Activated CD4-positive, alpha-beta T cell treated with anti-CD3 and anti-CD28 coated beads, Interleukin-2, amount 10 ng/mL, durations not matched to agents 7 days and 5 days (primary cell): ENCODE measurements at places on chromosomes 3 and 15. TPM values are rescaled to one million over a fixed set of nuclear protein-coding genes. Genes with fewer than 3 reads are reported as not detected.

DNA sequence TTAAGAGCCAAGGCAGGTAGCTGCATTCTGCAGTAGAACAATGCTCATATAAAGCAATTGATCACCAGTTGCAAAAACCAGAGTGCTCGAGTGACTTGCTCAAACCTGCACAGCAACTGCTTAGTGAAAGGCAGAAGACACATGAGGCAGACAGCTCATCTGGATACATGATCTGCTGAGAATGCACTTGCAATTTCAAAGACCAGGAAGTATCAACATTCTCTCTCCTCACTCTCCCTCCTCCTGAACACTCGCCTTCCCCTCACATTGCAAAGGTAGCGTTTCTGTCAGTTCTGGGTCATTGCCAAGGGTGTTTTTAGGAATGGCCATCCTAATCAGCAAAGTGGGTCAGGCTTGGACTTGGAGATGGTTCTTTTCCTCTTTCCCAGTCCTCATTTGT is 61.0 kb downstream of the BFSP2 start:
- H3K4me1 ChIP-seq: peaks cover 34% of the 10 kb centered on the region
- peak overlapping the region; percentile 77 for H3K27ac ChIP-seq
- H3K27me3 ChIP-seq: no peaks in the 10 kb centered on the region
- H3K36me3 ChIP-seq: no peaks in the 10 kb centered on the region
- DNase-seq: no peak

- no peak overlapping the region for H3K27ac ChIP-seq
- H3K27me3 ChIP-seq: no peaks in the 10 kb centered on the region
- no peak overlapping the region for H3K4me3 ChIP-seq
- no peaks in the 10 kb centered on the region for H3K4me1 ChIP-seq
- no peak for DNase-seq
- H3K36me3 ChIP-seq: no peaks in the 10 kb centered on the region
Measured at GRCh38 chr3:6516143-6516542, 344.8 kb upstream of the GRM7 start.

- no peak overlapping the region for H3K27ac ChIP-seq
- no peaks in the 10 kb centered on the region for H3K36me3 ChIP-seq
- DNase-seq: no peak
- H3K4me3 ChIP-seq: no peak overlapping the region
- H3K27me3 ChIP-seq: peaks cover 19% of the 10 kb centered on the region
Measured at GRCh38 chr15:79640206-79640605, 208.1 kb downstream of the MINAR1 start.

The ACTC1 gene
- not detected for total RNA-seq

The WDR73 gene
- total RNA-seq: 23.8 TPM
